ENCODE measurements at places on chromosomes 13 and 19.

GRCh38 chr13:41222259-41222852 lies 28.0 kb upstream of the KBTBD7 start:
- DNase-seq: peak; percentile 32

GRCh38 chr13:99655351-99656091 lies 154.2 kb downstream of the TM9SF2 start:
- DNase-seq: peak; percentile 4

GRCh38 chr13:101454767-101455166 lies 2.3 kb downstream of the ITGBL1 start:
- DNase-seq: no peak

GRCh38 chr19:4861147-4861546 lies 6.3 kb downstream of the PLIN3 start:
- no peak for DNase-seq

DNA sequence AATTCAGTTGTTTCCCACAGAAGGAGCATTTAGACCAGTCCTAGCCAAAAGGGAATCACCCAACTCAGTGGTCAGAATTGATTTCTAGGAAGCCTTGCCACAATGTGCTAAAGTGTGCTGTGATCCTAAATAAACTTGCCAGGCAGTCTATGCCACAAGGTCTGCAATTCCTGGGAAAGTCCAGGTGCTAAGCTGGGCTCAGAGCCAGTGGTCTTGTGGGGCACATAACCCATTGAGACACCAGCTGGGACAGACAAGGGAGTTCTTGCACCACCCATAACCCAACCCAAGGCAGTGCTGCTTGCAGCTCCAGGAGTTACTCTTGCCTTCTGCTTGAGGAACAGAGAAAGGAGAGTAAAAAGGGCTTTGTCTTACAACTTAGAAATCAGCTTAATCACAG lies 489.5 kb upstream of the SPRY2 start:
- no peak for DNase-seq

DNA sequence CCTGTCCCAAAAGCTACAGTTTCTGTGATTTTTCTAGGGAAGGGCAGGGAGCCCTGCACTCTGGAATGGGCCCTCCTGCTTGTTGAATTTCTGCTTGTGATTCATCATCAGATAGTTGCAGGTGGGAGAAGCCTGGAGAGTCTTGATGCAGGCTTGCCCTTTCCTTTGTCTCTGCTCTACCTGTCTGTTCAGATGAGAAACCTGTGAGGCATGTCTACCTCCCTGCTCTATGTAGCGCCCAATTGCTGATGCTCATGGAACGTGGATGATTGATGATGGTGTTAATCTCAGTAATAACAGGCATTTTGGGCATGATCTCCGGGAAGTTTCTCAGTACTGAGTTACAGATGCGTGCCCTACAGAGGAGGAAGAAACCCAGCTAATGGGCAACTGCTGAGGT lies 10.9 kb upstream of the CBY2 start:
- DNase-seq: no peak

DNA sequence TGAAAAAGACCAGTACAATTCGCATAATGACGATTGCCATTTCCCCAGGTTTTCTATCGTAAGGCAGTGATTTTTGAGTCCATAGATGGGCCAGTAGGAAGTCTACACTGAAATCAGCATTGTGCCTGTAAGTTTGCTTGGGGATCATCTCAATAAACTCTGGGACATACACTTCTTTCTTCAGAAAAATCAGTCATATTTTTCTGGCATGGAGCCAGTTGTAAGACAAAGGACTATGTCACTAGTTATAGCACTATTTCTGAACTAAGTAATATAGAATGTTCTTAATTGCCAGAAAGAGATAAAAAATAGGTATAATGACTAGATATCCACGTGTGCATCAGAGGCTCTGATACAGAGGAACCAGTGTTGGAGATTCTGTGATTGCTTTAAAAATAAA lies 243.5 kb downstream of the LMO7 start:
- no peak for DNase-seq

DNA sequence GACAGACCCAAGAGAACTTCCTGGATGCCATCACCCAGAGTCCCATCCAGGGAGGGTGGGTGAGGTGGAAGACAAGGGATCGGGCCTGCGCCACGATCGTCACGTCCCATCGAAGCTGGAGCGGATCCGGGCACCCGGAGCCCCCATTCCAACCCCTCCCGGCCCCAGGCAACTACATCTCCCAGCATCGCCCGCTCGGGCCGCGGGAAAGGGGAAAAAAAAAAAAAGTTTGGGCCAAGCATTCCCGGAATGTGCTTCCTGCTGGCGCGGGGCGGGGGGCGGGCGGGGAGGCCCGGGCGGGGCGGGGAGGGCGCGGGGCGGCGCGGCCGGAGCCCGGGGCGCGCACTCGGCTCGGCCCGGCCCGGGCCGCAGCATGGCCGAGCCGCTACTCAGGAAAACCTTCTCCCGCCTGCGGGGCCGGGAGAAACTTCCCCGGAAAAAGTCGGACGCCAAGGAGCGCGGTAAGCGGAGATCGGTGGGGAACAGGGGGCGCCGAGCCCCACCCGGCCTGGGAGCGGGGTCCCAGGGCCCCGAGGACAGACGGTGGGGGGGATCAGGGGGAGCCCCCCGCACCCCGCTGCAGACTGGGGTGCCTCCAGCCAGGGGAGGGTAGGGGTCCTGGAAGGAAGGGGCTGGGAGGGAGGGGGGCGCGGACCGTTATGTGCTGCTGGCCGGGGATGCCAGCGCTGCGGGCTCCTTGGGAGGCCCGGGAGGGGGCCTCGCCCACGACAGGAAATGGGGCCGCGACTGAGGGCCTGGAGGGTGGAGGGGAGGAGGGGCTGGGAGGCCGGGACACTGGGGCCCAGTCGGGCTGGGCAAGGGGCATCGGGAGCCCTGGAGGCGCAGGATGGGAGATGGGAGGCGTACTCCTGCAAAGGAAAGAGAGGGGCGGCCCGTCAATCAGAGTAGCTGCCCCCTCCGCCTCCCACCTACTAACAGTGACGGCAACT lies at the start of gene SYDE1:
SYDE1 (plus strand) TSS at position 341 of the 950 bp plus-strand sequence; CDS start at position 374, 33 bp downstream.
- DNase-seq: no peak

GRCh38 chr13:33129094-33129832 lies 113.0 kb downstream of the KL start:
- DNase-seq: no peak

GRCh38 chr13:34311251-34311650 lies 493.3 kb downstream of the RFC3 start:
- DNase-seq: no peak

GRCh38 chr13:94902722-94903407 lies 190.5 kb upstream of the SOX21 start:
- no peak for DNase-seq

- DNase-seq: no peak
Measured at GRCh38 chr19:747432-748273, 3.3 kb upstream of the MISP start.

Data from activated CD4-positive, CD25-positive, alpha-beta regulatory T cell treated with anti-CD3 and anti-CD28 coated beads, Interleukin-2, amount 50 U/mL, for 16 hours (primary cell).